ENCODE measurements at places on chromosomes 1 and 21.

GRCh38 chr1:18794051-18794450, 65.4 kb downstream of the TAS1R2 start:
- DNase-seq: no peak

DNA sequence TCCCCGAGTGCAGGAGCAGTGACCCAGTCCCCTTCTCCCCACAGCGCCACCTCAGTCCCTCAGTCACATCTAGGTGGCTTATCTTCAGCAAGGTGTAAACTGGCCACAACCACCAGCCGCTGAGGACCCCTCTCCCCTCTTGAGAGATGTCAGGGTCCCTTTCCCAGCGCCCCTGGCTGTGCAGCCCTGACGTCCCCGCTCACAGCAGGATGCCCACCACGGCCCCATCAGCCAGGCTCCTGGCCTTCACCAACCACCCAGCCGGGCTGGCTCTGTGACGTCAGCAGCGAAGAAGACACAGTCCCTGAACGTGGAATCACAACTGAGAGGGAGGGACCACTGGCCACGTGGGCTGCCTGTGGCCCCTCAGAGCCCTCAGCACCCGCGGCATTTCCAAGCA, 249.4 kb downstream of the NPHP4 start:
- no peak for DNase-seq

DNA sequence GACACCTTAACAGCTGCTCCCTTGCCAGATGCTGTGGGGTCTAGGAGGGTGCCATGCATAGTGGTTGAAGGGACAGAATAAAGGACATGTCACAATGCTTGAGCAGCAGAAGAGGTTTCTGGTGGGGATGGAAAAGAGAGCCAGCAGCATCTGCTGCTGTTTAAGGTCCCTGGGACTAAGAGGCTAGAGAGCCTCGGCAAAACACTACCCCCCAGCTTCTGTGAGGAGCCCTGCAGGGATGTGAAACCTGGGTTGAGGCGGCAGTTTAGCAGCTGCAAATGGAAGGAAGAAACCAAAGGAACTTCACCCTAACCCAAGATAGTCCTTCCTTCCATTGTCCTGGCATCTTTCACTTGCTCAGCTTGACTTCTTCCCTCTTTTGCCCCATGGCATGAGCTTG, 39.4 kb downstream of the PLXNA2 start:
- no peak for DNase-seq

- no peak for DNase-seq
Measured at GRCh38 chr1:54137534-54138061, 15.2 kb downstream of the CDCP2 start.

- no peak for DNase-seq
Measured at GRCh38 chr1:6984536-6984935, 199.3 kb downstream of the CAMTA1 start.

DNA sequence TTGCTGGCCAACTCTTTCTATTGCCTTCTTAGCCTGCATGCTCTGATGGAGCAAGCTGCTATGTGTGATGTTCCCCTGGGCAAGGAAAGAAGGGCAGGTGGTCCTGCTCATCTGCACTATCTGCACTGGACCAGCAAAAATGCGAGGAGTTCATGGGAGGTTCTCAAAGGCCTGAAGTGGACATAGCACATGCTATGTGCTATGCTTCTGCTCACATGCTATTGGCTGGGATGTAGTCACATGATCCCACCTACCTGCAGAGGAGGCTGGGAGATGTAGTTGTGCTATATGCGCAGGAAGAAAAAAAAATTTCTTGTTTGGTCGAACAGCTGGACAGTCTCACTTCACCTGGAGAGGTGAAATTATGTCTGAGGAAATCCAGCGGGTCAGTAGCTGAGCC, 587.7 kb downstream of the MATN1 start:
- no peak for DNase-seq

GRCh38 chr1:182259229-182259872, 132.2 kb downstream of the GLUL start:
- no peak for DNase-seq

- DNase-seq: no peak
Measured at GRCh38 chr1:233435622-233436021, 108.1 kb downstream of the MAP3K21 start.

- no peak for DNase-seq
Measured at GRCh38 chr1:30899577-30900389, 8.8 kb downstream of the SDC3 start.

GRCh38 chr1:231628207-231628876, 1.8 kb downstream of the DISC1 start:
- DNase-seq: no peak

DNA sequence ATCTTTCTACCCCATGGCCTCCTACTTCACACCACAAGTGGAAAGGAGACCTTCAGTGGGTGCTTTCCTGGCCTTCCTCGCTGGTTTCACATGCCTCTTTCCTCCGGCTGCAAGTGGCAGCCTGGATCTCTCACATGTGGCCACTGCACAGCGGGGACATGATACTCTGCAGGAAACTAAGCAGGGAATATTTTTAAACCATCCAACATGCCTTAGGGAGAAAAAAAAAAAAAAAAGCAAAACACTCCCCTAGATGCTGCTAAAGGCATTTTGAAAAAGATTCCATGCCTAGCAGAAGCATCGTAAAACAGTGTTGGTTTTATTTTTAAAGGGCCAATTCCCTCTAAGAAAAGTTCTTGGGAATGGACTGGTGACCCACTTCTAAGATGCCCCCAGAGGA, 12.2 kb upstream of the GJA5 start:
- no peak for DNase-seq

DNA sequence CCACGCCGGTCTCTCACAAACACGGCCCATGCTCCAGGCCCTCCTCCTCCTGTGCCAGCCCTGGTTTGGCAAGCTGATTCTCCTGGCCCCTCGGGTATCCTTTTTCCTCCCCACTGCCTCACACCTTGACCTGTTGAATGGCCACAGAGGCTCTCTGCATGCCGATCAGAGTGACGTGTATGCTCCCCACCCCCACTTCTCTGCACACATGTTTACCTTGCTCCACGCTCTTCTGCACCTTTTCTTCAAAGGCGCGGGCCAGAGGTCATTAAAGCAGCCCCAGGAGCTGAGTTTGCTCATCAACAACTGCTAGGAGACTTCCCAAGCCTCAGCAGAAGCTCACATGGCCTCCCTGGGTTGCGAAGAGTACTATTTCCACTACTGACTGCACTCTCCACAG, 139.3 kb upstream of the EDN2 start:
- DNase-seq: no peak
